ENCODE measurements at places on chromosomes 11 and 22. TPM values are rescaled to one million over a fixed set of nuclear protein-coding genes. Genes with fewer than 3 reads are reported as not detected.

- DNase-seq, result no peak
Measured at GRCh38 chr11:74686792-74687191, 44.4 kb downstream of the CHRDL2 start.

- DNase-seq, result no peak
Measured at GRCh38 chr22:43627485-43628213, 184.5 kb downstream of the EFCAB6 start.

DNA sequence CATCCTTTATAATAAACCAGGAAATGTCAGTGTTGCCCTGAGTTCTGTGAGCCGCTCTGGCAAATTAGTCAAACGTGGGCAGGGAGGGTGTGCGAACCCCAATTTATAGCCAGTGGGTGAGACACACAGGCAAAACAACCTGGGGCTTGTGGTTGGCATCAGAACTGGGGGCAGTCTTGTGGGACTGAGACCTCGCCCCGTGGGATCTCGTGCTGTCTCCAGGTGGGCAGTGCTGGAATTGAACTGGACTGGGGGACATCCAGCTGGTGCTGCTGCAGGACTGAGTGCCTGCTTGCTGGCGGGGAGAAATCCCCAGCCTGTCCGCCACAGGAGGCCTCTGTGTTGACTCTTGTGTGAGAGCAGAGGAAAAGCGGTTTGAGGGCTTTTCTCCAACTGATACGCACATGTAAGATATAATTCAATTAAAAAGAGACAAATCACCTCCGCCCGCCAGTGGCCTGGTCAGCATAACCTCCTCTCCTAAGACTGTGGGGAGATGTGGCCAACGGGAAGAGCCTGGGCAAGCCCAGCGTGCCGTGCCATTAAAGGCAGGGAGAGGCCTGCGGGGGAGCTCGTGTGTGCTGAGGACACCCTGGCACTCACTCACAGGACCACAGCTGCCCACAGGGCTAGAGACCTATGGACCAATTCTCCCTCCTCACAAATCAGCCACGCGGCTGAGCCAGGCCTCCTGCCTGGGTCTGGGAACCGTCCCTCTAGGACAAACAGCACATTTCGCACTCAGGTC, 18.4 kb downstream of the SULT4A1 start:
- DNase-seq, result no peak

- DNase-seq, result no peak
Measured at GRCh38 chr11:3894128-3894731, 38.8 kb downstream of the STIM1 start.

The ARL2 gene
- total RNA-seq, result 95.1 TPM

DNA sequence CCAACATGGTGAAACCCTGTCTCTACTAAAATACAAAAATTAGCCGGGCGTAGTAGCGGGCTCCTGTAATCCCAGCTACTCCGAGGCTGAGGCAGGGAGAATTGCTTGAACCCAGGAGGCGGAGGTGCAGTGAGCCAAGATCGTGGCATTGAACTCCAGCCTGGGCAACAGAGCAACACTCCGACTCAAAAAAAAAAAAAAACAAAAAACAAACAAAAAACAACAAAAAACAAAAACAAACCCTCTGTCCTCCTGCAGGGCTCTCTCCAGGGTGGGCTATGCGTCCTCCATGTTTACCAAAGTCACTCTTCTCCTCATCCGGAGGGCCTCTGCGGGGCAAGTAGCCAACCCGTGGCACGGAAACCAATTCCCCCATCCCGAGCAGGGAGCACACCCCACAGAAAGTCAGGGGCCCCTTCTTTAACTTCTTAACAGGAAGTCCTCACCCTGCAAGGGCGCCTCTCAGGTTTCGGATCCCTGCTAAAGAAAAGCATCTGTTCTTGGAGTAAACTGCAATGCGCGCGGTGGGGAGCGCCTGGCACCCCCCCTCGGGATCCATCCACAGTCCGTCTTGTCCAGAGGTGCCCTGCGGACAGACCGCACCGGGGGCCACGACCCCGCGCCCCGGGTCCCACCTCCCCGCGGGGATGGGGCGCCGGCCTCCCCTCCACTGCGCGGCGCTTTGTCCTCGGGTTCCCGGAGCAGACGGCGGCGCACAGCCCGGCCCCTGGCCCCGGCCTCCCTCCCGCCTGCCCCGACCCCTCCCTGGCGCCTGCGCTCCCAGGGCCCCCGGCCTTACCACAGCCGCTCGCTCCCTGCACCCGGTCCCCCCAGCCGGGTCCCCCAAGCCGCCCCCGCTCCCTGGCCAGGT, 712 bp downstream of the CERK start:
- DNase-seq, result no peak

The CCDC73 gene
- not detected for total RNA-seq

DNA sequence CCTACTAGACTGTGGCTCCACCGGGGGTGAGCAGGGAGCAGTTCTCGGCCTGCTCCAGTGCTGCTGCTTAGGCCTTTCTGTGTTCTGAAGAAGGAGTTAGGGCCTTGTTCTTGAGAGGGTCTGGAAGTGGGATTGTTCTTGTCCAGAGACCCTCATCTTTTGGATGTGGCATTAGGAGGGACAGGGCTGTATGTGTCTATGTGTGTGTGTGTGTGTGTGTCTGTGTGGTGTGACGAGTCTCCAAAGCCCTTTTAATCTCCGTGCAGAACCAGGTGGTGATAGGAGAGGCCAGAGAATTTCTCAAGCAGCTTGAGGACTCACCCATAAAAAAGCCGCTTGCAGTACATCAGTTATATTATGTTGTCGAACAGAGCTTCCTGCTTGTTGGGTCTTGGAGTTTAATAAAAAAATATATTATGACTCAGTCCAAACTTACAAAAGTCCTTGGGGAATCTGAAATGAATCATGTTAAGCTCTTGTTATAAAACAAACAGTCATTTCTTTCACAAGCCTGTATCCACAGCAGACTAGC, 196.5 kb downstream of the TENM4 start:
- no peak for DNase-seq

The APOL6 gene
- 53.8 TPM for total RNA-seq

The APOA5 gene
- total RNA-seq, result not detected

- no peak for DNase-seq
Measured at GRCh38 chr22:20589614-20590476, 82.4 kb downstream of the MED15 start.

The GGT5 gene
- 47.7 TPM for total RNA-seq

The KIAA0930 gene
- total RNA-seq, result 50.0 TPM

DNA sequence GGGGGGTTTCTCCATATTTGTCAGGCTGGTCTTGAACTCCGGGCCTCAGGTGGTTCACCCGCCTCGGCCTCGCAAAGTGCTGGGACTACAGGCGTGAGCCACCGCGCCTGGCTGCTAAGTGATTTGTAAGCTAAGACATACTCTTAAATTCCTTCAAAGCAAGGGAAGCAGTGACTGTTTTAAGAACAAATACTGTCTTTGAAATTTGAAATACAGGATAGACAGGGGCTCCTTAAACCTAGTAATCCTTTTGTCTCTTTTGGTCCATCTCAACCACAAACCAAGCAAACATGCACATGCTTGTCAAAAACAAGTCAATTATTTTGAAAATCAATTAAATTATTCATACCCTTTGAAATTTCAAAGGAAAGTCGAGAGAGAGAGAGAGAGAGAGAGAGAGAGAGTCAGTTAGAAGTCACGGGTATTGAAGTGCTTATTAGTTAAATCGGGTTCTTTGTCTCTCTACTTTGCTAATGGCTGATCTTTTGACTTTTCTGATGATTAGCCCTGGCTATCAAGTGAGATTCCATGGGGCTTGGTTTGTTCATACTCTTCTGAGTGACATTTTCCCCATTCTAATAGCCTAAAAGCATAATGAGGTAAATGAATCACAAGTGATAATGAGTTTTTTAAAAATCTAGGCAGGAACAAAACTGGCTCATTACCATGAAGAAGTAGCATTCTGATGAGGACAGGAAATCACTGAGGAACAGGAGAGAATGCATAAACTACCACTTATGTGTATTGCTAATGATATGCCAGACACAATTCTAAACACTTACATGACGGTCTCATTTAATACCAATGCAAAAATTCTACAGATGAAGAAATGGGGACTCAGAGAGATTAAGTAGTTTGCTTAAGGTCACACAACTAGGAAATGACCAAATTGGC, 48.0 kb downstream of the MCHR1 start:
- DNase-seq, result no peak

- no peak for DNase-seq
Measured at GRCh38 chr22:29342577-29343312, 27.2 kb upstream of the RASL10A start.
